ENCODE measurements at places on chromosomes 5 and 9. TPM values are rescaled to one million over a fixed set of nuclear protein-coding genes. Genes with fewer than 3 reads are reported as not detected.

DNA sequence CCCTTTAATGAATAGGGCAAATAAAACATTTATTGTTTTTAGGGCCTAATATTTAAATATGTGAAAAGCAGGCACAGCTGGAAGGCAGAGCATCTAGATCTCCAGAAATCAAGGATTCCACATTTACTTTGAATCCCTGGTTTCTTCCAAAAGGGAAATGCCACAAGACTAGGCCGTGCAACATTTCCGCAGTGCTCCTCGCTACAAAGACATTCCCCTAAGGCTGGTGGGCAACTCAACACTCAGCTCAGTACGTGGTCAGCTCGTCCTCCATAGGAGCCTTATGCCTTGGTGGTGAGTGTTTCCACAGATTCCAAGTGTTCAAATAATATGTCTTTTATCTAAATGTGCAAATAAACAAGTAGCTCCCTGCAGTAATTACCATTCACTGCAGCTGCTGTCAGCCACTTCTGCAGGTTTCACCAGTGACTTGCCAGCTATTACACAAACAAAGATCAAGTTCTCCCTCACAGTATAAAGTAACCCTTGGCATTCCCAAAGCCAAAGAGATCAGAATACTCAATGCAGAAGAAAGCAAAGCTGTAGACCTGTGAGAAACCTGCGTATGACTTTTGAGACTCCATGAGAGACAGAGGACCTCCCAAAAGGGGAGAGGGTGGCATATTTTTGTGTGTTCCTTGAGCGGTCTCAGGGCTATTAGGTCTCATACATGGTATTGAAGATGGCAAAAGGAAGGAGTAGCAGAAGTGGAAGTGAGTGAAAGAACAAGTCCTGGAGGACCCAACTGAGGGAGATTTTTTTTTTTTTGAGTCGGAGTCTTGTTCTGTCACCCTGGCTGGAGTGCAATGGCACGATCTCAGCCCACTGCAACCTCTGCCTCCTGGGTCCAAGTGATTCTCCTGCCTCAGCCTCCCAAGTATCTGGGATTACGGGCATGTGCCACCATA lies 38.0 kb upstream of the TENT2 start:
- no peak for DNase-seq

GRCh38 chr5:154784856-154785255 lies 29.7 kb downstream of the LARP1 start:
- no peak for DNase-seq

DNA sequence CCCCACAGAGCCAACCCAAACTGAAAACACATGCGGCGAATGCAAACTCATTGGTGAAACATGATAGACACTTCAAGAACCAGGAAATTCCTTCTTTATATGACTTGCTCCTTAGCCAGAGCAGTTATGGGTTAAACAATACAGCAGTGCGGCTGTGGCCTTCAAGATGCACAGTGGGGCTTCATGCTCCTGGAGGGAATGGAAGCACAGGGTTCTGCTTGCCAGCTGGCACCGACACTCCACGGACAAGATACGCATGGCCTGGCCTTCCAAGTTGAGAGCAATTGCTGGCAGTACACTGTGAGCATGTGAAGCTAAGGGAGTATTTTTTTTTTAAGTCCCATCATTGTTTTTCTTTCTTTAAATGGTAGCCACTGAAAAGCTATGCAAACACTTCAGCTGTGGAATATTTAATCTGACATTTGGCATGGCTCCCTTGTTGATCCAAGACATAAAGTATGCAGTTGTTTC lies 451.6 kb upstream of the CD180 start:
- DNase-seq: peak; percentile 34

The GLE1 gene
- polyA plus RNA-seq: 28.5 TPM

DNA sequence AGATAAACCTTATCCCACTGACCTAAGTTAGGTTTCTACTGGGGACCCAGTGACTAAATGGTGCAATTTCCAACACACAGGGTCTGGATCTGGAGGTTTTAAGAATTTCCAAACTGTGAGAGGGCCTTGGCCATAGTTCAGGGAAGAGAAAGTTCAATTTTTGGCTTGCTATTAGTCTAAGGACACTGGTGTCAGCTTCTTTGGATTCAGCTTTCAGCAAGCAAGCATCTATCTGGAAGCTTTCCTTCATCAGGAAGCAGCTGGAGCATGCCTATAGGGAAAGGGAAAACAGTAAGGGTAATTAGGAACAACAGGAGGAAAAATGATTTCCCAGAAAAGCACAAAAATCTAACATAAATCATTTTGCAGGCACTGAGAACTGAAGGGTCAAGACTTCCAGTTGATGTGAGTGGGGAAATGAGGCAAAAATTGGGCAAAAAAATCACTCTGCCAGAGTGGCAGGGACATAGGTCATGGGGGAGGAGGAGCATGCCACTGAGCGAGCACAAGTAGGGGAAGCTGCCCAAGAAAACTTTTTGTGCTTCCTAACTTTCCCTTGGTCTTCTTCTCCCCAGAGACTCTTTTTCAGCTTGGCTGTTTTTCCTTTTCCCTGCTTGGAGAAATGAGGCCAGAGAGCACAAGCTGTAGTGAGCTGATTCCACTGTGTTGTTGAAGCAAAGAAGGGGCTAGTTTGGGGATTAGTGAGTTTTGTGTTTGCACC lies 299.6 kb downstream of the FGF10 start:
- DNase-seq: no peak

GRCh38 chr5:180808461-180809000 lies 5.9 kb upstream of the MGAT1 start:
- DNase-seq: no peak

GRCh38 chr9:120711841-120712538 lies 2.3 kb downstream of the MEGF9 start:
- no peak for DNase-seq
